ENCODE measurements at places on chromosomes 2 and 18.

DNA sequence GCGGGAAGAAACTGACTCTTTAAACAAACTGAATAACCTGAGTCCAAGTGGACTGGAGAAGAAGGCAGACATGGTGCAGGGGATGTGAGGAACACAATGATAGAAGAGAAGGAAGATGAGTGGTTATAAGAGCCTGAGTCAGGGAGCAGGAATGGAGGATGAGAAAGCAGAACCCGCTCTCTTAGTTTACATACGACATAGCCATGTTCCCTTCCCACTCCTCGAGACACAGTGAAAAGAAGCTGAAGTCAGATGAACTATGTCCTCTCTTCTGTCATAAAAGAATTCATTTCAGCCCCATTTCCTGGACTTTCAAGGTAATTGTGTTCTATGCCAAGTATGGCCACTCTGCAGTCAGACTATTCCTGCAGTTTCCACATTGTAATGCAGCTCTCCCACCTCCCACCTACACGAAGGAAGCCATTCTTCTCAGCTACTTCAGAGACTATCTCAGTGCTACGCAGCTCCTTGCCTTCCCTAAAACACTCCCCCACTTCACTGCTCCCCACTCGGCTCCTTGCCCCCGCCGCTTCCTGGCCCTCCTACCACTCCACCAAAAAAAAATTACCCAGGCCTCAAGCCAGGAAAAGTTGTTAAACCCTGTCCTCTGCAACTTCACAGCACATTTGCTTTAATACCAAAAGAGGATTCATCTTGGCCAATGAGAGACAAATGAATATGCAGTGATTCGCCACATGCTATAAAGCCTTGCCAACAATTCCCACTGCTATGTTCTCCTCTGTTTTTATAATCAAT is 323.4 kb upstream of the EPHA4 start:
- DNase-seq = no peak

- no peak for DNase-seq
Observed at GRCh38 chr18:44724105-44724778, 43.6 kb downstream of the SETBP1 start.

GRCh38 chr2:213861638-213862037 is 549.2 kb upstream of the VWC2L start:
- no peak for DNase-seq

DNA sequence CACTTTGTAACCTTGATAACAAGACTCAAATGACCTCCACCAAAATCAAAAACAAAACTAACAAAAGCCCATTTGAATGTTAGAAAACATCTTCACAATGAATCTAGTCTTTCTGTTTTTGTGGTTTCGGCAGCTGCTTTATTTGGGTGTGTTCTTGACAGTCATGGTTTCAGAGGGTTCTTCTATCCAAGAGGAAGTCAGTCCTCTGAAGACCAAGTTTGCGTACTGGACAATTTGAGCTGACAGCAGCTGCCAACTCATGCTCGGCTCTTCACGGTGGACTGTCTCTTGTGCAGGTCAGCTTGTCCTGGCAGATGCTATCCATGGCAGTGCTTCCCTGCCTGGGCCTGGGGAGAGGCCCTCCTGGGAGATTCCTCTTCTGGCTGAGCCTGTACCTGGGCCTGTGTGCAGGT is 91.0 kb downstream of the TMEM17 start:
- no peak for DNase-seq

- peak; percentile 50 for DNase-seq
Observed at GRCh38 chr18:24659827-24660720, 199.6 kb downstream of the HRH4 start.

DNA sequence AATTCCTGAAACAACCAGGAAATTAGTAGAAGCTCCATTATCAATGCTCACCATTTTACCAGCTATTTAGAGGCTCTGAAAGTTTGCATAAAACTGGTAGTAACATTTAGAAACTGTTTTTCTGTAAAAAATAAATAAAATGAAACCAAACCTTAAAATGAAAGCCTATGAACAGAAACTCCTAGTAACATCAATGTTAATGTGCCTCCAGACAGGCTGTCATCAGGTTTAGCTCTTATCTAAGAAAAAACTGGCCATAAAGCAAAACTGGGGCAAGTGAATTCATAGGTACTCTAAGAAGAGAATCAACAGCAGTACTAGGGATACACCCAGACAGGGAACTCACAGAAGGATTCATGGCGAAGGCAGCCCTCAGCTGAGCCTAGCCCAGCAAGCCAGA is 8.0 kb downstream of the E2F6 start:
- DNase-seq = no peak

DNA sequence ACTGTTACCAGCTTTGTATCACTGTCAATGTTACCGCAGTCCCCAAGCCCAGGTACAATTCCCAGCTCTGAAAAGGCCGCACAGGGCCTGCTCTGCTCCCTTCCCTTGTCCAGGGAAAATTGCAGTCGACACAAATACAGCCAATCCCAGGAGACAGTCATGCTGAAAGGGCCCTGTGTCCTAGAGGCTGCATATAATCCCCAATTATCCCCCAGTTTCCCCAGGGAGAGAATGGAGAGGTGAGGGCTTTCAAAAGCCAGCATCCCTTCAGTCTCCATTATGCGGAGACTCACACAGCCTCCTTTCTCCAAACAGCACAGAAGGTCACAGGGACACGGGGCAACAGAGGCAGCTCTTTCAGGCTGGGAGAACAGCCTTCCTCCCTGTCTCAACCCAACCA is 17.1 kb upstream of the CTIF start:
- DNase-seq = no peak

DNA sequence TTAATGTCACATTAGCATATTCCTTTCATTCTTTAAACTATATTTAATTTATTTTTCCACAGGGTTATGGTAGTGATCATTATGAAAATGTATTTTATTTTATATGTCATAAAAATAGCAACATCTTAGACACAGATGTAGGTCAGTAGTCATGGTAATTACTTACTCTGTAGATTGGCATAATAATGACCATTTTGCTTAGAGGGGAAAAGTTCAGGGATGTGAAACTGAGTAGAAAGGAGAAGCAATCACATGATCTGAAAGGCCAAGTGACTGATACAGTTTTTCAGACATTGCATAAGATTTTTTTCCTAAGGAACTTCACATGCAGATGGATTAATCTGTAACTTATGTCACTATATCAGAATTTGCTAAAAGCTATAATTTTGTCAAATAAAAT is 286.9 kb downstream of the CTNNA2 start:
- DNase-seq = no peak

DNA sequence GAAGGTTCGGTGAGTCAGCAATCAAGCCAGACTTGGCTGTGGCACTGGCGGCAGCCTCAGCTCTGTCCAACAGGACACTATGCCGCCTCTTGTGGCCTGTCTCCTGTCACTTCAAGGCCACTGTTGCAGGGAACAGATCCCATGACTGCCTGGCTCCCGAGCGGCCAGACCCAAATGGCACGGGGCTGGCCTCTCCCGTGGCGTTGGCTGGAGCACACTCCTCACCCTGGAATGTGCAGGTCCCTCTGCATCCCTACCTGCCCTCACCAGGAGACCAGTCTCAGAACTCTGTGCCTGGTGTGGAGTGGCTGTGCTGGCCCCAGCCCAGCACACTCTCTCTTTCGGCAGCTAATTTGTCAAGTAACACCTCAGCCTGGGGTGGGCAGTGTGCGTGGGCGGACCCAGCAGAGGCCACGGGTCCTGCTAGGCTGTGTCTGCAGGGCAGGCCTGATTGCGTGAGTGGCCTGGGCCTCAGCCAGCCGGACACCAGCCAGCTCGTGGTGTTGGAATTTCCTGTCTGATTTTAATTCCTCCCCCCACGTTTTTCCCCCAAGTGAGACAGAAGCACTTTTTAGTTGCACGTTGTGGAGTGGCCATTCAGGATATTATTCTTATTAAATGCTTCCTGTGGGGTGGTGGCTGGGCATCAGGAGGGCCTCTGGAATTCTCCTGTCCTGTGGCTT is 179.3 kb downstream of the GLI2 start:
- peak; percentile 94 for DNase-seq

GRCh38 chr2:72985891-72986683 is 68.8 kb downstream of the EMX1 start:
- DNase-seq = no peak
